ENCODE measurements at places on chromosomes 2 and 18.
A peak's percentile ranks its signal among the peaks of the same experiment; 100 is the strongest.

- no peak for DNase-seq
These were observed 128.0 kb downstream of the ARL4C start for GRCh38 chr2:234368861-234369261.

- no peak for DNase-seq
These were observed 63.3 kb upstream of the ZNF804A start for GRCh38 chr2:184534986-184535385.

GRCh38 chr18:47411159-47411558 is 159.7 kb upstream of the SKOR2 start:
- DNase-seq = no peak

- no peak for DNase-seq
These were observed 9.3 kb downstream of the ALPG start for GRCh38 chr2:232415736-232416520.

GRCh38 chr18:33918571-33918970 is 306.1 kb downstream of the NOL4 start:
- no peak for DNase-seq

- no peak for DNase-seq
These were observed 120.2 kb upstream of the TFCP2L1 start for GRCh38 chr2:121405233-121405632.

GRCh38 chr2:144452169-144452988 is 67.5 kb downstream of the ZEB2 start:
- DNase-seq = no peak

DNA sequence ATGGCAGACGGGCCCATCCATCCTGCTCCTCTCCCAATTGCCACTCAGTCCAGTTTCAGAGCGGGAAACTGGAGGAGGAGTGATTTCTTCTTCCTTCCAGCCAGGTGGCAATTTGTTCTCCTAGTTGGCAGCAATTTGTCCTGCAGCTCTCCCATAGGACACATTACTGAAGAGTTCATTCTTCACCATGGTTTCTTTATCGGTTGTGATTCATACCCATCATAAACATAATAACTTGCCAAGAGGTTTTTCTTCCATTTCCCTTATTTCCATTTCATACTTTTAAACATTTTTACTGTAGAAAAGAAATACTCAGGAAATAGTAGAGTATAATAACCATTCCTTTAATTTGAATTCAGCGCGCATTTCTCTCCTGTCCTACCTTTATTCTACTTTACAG is 377.9 kb upstream of the RAB12 start:
- no peak for DNase-seq

DNA sequence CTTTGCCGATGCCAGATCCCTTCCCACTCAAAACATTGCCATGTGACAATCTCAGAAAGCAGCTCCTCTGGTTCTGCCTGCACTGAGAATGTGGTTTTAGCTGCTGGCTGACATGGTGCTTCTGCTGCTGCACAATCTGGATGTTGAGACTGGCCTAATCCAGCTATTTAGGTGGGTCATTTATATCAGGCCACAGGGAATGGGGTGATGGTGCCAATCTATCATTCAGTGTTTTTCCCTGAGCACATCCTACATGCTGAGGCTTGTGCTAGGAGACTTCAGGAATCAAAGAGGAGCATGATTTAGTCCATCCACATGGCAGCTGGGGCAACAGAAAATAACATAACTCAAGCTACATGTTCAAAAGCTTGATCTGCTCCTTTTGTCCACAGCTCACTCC is 144.7 kb downstream of the CYRIA start:
- DNase-seq = no peak

DNA sequence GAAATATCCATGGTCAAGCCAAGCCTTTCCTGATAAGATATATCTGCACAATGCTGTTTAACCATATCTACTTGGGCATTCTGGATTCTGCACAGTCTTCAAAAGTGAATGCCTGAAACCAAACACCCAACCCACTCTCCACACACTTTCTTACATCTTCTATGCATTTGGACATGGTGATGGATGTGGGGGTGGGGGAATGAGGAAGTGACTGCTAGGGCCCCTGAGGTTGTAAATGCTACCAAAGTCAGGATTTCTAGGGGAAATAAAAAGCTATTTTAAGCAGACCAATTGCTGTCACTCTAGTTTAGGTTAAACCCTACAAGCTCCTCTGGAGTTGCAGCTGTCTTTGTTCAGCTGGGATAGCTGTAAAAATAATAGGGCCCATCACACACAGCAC is 26.7 kb upstream of the TGFA start:
- peak; percentile 11 for DNase-seq

DNA sequence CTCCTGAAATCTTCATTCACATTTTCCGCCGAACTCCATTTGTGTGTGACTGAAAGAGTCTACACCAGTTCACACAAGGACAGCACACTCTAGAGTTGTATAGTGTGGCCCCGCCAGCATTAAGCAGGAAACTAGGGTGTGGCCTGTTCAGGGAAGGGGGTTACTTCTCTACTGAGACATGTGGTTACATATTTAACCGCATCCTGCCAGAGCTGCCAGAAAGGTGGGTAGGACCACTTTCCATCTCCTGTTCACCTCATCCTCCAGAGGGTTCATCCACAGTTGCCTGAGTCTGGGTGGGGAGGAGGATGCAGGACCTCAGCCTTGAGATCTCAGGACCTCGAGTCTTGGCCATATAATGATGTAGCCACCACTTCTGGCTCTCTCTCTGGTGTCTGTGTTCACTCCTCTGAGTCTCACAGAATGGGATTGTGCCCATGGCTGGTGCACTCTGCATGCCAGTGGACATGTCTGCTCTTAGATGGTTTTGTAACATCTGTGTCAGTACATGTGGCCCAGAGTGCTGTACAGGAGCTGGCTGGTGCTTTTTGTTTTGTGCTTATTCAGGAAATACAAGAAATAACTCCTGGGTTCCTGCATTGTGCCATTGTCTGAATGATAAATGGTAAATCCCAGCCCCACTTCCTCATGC is 7.7 kb upstream of the SP140L start:
- no peak for DNase-seq

- DNase-seq = no peak
These were observed 59.5 kb upstream of the SP3 start for GRCh38 chr2:174024524-174025270.

DNA sequence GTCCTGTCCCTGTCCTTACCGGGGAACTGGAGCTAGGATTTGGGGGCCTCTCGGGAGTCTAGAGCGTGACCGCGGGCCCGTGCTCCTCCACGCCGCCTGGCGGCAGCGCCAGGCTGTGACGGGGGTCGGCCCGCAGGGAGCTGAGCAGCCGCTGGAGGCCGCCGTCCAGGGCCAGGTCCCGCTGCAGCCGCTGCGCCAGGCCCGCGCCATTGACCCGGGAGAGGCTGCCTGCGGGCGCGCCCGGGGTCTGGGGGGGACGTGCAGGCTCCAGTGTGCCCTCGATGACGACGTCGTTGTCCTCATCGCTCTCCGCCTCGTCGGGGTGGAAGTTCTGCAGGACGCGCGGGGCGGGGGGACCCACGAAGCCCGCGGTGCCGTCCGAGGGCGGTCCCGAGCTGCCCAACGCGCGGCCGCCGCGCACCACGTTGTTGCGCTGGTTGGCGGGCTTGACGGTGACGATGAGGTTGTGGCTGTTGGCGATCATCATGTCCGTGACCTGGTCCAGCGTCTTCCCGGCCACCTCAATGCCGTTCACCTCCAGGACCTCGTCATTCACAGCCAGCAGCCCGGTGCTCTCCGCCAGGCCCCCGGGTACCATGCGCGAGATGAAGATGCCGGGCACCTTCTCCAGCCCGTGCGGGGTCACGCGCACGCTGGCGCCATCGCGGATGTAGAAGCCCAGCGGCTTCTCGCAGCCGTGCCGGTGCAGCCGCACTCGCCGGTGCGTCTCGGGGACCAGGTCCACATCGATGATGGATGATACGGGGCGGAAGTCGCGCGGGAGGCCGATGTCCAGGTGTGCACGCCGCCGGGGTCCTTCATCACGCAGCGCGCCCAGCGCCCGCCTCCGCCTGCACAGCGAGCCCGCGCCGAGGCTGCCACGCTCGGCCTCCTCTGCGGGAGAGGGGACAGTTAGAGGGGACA is 50.9 kb downstream of the ADNP2 start:
- peak; percentile 14 for DNase-seq

DNA sequence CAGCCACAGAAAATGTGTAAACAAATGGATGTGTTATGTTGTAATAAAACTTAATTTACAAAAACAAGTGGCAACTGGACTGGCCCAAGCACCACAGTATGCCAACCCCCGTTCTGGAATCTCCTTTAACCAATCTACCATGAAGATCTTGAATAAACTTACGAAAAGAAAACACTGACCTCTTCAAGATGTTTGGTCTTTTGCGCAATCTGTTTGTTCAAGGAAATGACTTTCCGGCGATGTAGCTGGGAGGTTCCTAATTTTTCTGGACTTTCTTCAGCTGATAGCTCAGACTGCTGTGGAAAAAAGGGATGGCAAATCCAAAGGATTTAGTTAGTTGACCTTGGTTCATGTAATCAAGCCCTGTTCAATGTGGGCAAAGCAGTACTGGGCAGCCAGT is 55.7 kb downstream of the CCDC93 start:
- DNase-seq = no peak

DNA sequence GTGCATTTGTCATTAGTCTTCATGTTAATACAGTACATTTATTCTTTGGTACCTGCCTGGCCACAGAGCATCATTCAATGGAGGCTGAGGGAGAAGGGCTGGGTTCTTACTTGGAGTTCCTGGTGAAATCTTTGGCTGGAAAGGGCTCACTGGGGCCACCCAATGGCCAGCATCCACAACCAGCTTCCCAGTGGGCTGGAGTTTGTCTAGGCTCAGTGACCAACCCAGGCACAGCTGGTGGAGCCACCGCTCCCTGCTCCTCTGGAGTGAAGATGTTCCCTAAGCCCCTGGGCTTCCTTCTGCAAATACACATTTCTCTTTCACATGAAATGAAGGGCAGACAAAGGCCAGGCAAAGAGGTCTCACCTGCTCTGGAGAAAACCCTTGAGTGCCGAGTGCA is 34.4 kb downstream of the EHD3 start:
- DNase-seq = no peak

DNA sequence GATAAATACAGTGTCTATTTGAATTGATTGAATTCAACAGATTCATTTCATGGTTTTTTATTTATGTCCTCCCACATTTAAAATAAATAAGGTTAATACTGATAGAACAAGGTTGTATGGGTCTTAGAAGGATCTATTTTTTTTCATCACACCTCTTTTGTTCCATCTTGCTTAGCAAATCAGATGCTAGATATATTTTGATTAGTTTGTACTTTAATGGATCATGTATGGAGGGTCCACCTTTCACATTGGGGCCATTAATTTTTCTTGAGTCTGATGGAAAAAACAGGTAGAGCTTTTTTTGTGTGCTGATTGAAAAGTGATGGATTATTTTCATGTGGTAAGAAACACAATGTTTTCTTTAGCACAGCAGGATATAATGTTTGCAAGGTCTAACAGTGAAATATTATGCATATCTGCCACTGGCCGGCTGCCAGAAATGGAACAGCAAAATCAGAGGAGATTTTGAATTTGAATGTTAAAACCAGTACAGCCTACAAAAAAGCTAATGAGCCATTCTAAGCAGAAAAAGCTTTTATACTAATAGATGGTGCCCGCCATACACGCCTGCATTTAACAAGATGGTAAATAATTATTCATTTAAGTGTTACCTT is 188.1 kb upstream of the ETAA1 start:
- no peak for DNase-seq

DNA sequence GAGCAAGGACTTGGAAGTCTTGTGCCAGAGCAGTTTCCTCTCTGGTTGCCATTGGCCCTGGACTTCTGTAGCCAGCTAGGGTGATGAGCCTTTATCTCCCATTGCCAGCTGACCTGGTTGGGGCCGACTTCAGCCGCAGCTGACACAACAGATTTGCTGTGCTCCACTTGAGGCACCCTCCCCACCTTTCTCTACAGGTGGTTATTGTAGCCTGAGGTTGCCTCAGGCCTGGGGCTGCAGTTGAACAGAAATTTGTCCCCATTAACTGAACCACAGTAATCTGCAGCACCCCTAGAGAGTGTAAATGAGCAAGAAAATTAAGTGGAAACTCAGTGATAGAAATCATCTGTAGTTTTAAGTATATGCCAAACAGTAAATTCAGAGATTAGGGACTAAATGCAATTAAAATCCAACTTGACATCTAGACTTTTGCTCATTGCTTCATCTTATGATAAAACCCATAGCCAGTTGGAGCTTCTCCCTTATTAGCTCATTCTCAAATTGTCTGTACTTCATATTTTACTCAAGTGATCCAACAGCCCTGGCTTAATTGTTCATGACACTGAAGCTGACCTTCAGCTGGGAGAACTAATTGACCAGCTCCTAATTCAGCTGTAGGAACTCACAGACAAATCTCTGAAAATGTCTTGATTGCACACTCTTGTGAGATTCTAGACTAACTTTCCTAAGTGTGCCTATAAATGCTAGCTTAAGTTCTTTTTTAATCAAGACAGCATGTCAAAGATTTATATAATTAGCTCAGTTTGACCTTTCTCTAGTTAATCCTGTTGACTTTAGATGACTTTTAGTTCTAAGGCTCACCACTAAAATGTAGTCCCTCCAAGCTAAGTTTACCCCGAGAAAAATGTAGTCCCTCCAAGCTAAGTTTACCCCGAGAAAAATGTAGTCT is 48.9 kb downstream of the COPS8 start:
- no peak for DNase-seq

DNA sequence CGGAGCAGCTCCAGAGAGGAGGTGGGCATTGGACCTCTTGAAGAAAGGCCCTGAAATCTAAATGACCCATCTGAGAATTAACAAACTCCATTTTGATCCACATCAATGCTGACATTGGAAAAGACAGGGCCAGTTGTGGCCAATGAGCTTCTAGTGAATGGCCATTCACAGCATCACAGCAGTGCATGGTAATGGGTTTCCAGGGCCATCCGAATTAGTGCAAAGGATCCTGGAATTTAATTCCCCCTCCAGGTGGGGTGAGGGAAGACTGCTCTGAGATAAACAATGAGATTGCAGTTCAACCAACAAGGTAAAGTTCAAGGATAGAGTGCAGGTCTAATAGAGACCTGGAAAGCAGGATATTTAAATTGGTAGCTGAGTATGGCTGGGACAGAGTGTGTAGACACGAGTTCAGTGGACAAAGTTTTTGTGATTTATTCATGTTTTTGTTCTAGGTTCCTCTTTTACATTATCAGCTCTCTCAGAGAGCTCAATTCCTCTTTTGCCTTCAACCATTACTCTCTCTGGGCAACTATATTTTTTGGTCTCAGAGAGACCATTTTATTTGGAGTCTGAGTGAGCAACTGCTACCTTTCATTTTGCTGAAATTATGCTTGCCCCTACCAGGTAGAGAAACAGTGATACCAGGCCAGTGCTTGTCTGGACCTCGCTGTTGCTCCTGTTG is 5.0 kb downstream of the TACR1 start:
- no peak for DNase-seq

GRCh38 chr2:160289831-160290230 is 89.8 kb upstream of the ITGB6 start:
- DNase-seq = no peak

Data from inflammatory macrophage treated with lipopolysaccharide for 1 hour (primary cell).